ENCODE measurements at places on chromosomes 2 and 18. TPM values are rescaled to one million over a fixed set of nuclear protein-coding genes. Genes with fewer than 3 reads are reported as not detected.

PIAS2 gene
- total RNA-seq = 36.6 TPM

RAB17 gene
- 60.1 TPM for total RNA-seq

C2orf66 gene
- total RNA-seq = 0.21 TPM

DNA sequence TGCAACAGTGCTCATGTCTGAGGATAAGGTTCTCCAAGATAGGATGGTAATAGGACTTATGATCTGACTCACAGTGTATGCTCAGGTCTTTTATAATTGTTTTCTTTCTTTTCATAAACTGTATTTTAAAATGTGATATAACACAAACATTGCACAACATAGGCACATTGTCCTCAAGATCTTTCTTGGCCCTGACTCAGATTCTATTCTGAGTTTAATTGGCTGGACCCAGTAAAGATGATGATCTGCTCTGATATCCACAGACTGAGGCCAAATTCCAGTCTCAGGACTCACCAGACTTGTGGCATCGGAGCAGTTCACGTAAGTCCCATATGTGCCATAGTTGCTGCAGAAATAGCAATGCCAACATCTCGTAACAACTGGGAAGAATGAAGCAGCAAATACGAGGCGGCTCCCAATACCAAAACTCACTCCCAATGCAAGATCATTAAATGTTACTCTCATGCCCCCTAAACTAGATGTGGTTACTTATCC, 448.9 kb upstream of the SLC14A2 start:
- H3K36me3 ChIP-seq = no peaks in the 10 kb centered on the region
- no peak overlapping the region for H3K4me3 ChIP-seq
- peaks cover 10% of the 10 kb centered on the region for H3K4me1 ChIP-seq
- no peak for DNase-seq
- H3K27ac ChIP-seq = no peak overlapping the region

DNA sequence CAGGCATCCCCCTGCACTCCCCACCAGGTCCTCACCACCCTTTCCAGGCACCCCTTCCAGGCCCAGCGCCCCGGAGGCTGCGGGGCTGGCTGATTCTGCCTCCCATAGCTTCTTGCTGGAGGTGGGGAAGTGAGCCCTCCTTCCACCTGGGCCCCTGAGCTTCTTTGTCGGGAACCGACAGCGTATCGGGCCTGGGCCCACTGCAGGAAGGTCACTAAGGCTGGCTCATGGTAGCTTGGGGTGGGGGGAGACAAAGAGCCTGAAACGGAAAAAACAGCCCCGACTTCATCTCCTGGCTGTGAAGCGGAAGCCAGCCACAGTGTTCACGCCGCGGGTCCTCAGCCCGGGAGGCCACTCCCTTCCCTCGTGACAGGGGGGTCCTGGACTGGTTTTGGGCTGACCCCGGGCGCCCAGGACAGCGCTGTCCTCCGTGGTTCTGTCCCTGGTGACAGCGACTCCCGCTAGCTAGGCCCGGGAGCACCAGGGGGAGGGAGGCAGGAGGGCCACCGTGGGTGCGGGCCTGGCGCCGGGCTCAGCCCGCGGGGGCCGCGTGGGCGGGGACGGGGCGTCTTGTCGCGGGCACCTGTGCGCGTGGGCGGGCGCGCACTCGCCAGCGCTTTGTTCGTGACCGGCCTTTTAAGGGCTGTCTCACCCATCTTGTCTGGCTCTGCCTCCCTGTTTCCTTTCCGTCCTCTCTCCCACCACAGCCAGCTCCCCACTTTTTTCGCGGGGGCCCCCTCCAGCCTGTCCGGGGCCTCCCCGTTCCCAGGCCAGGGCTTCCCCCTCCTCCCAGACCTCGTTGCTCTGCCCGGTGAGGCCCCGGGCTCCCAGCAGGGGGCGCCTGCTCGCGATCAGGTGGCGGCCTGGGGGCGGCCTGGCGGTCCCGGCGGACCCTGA, 64.9 kb downstream of the DNMT3A start:
- H3K27me3 ChIP-seq = no peaks in the 10 kb centered on the region
- H3K4me3 ChIP-seq = peak overlapping the region; percentile 45
- H3K36me3 ChIP-seq = peaks cover 12% of the 10 kb centered on the region

DNA sequence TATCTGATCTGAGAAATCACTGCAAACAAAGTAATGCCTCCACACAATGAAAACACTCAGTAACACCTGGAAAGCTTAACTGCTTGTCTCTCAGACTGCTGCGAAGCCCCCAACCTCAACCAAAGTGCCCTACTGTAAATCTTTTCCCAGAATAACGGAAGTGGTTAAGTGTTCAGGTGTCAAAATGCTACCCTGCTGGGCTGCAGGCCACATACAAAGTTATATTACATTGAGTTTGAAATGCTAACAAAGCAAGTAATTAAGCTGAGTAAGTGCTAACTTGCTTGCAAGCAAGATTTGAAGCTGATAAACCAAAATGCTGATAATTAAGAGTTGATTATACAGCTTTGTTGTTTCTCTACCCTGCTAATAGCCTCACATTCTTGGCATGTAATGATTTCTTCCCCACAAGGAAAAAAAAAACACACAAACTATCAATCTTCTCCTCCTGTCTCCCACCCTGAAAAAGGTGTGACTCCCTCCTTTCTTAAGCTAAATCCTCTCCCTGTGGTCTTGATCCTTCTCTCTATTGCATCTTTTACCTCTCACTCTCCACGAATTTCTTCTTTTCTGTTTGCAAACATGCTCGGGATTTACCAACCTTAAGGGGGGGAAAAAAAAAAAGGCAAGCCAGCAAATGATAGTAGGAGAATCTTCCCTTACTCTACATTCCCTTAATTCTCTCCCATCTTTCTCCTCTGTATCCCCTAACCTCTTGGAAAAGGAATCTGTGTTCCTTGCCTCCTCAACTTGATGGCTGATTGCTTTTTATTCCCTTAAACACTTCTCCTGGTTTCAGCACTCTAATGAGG, 266.8 kb upstream of the SIX3 start:
- DNase-seq = no peak
- H3K27ac ChIP-seq = no peak overlapping the region
- no peak overlapping the region for H3K4me3 ChIP-seq
- H3K36me3 ChIP-seq = no peaks in the 10 kb centered on the region
